Activated CD8-positive, alpha-beta T cell treated with anti-CD3 and anti-CD28 coated beads, Interleukin-2, amount 10 ng/mL, durations not matched to agents 7 days and 5 days (primary cell): ENCODE measurements at places on chromosomes 13 and 19. TPM values are rescaled to one million over a fixed set of nuclear protein-coding genes. Genes with fewer than 3 reads are reported as not detected.

The CAMSAP3 gene
- 0.34 TPM for total RNA-seq

The PTGER1 gene
- 0.32 TPM for total RNA-seq

The TINCR gene
- total RNA-seq = 0.26 TPM

The PABPC3 gene
- 0.79 TPM for total RNA-seq

The ZNF569 gene
- total RNA-seq = 9.1 TPM

The MYH14 gene
- not detected for total RNA-seq

The ABCA7 gene
- 76.6 TPM for total RNA-seq

DNA sequence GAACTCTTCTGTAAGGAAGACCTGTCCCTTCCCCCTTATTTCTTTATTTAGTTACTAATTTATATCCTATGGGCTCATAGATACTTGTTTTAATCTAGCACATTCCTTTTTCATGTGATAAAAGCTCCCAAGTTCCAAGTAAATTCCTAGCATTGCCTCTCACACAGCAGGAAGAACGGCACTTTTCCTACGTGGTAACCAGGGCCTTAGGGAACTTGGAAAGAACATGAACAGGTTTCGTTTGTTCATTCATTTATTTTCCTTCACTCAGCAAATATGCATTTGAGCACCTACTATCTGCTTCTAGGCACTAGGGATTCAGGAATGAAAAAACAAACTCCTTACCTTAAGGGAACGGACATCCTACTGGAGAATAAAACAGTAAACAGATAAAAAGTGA, 125.1 kb downstream of the SIPA1L3 start:
- no peak overlapping the region for H3K27ac ChIP-seq
- no peaks in the 10 kb centered on the region for H3K4me1 ChIP-seq
- no peak overlapping the region for H3K4me3 ChIP-seq

- no peaks in the 10 kb centered on the region for H3K27me3 ChIP-seq
- no peaks in the 10 kb centered on the region for H3K4me1 ChIP-seq
- H3K36me3 ChIP-seq = no peaks in the 10 kb centered on the region
- no peak for DNase-seq
- no peak overlapping the region for H3K4me3 ChIP-seq
- H3K27ac ChIP-seq = no peak overlapping the region
Observed at GRCh38 chr13:65287405-65287804, 1942.7 kb downstream of the PCDH9 start.

GRCh38 chr13:75913925-75914324, 277.8 kb downstream of the LMO7 start:
- no peaks in the 10 kb centered on the region for H3K36me3 ChIP-seq
- H3K4me1 ChIP-seq = no peaks in the 10 kb centered on the region
- no peak for DNase-seq
- no peak overlapping the region for H3K4me3 ChIP-seq

- no peaks in the 10 kb centered on the region for H3K36me3 ChIP-seq
- DNase-seq = no peak
- no peak overlapping the region for H3K4me3 ChIP-seq
- H3K27me3 ChIP-seq = peaks cover 16% of the 10 kb centered on the region
Observed at GRCh38 chr19:1663852-1664251, 11.4 kb upstream of the TCF3 start.

- no peaks in the 10 kb centered on the region for H3K27me3 ChIP-seq
- H3K36me3 ChIP-seq = peaks cover 35% of the 10 kb centered on the region
- peaks cover 7% of the 10 kb centered on the region for H3K4me1 ChIP-seq
- no peak overlapping the region for H3K27ac ChIP-seq
- no peak for DNase-seq
Observed at GRCh38 chr19:2761309-2761677, 21.5 kb upstream of the SLC39A3 start.

DNA sequence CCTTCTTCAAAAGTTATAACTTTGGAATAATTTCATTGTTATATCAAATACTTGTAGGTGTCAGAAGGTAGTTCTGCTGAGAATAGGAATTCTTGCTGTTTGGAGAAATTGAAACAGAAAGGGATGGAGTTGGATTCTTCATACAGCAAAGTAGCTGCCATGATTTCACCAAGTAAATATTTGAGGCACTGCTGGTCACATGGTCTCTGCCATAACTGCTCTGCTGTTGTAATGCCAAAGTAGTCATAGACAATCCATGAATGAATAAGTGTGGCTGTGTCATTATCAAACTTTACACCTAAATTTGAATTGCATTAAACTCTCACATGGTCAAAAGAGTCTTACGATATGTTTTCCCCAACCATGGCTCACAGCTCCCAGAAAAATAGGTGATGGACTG, 308.6 kb downstream of the GPC6 start:
- H3K36me3 ChIP-seq = no peaks in the 10 kb centered on the region
- no peaks in the 10 kb centered on the region for H3K27me3 ChIP-seq
- no peaks in the 10 kb centered on the region for H3K4me1 ChIP-seq
- no peak overlapping the region for H3K4me3 ChIP-seq
- no peak overlapping the region for H3K27ac ChIP-seq
- DNase-seq = no peak

DNA sequence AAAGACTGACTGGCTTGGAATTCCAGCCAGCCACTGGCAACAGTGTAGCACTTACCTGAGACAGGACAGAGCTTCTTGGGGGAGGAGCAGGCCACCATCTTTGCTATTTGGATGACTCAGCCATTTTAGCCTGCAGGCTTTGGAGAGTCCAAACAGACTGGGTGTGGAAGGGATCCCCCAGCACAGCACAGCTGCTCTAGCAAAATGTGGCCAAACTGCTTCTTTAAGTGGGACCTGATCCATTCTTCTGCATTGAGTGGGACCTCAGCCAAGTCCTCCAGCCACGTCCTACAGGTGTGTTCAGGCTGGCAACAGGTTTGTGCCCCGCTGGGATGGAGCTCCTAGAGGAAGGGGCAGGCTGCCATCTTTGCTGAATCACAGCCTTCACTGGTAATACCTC, 80.0 kb downstream of the NDFIP2 start:
- H3K27ac ChIP-seq = no peak overlapping the region
- no peaks in the 10 kb centered on the region for H3K4me1 ChIP-seq
- H3K4me3 ChIP-seq = no peak overlapping the region
- H3K36me3 ChIP-seq = peaks cover 19% of the 10 kb centered on the region
- peaks cover 19% of the 10 kb centered on the region for H3K27me3 ChIP-seq
- DNase-seq = no peak

- H3K27me3 ChIP-seq = peaks cover 4% of the 10 kb centered on the region
- no peaks in the 10 kb centered on the region for H3K36me3 ChIP-seq
Observed at GRCh38 chr19:47813304-47813994, 8.3 kb upstream of the CRX start.

DNA sequence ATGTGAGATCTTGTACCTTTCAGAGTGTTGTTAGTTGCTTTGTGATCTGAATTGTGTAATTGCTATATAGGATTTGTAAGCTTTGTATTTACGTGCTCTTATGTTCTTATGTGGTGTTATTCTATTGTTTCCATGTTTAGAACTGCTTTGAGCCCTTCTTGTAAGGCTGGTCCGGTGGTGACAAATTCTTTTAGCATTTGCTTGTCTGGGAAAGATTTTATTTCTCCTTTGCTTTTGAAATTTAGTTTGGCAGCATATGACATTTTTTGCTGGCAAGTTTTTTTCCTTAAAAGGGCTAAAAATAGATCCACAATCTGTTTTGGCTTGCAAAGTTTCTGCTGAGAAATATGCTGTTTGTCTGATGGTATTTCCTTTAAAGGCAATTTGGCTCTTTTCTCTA, 1089.2 kb upstream of the PCDH9 start:
- no peak overlapping the region for H3K4me3 ChIP-seq
- no peaks in the 10 kb centered on the region for H3K4me1 ChIP-seq
- H3K27me3 ChIP-seq = no peaks in the 10 kb centered on the region
- H3K27ac ChIP-seq = no peak overlapping the region
- H3K36me3 ChIP-seq = no peaks in the 10 kb centered on the region
- DNase-seq = no peak

- no peak overlapping the region for H3K4me3 ChIP-seq
- no peak for DNase-seq
- no peaks in the 10 kb centered on the region for H3K36me3 ChIP-seq
- no peak overlapping the region for H3K27ac ChIP-seq
- no peaks in the 10 kb centered on the region for H3K27me3 ChIP-seq
Observed at GRCh38 chr19:30621326-30621920, 249.2 kb downstream of the ZNF536 start.

DNA sequence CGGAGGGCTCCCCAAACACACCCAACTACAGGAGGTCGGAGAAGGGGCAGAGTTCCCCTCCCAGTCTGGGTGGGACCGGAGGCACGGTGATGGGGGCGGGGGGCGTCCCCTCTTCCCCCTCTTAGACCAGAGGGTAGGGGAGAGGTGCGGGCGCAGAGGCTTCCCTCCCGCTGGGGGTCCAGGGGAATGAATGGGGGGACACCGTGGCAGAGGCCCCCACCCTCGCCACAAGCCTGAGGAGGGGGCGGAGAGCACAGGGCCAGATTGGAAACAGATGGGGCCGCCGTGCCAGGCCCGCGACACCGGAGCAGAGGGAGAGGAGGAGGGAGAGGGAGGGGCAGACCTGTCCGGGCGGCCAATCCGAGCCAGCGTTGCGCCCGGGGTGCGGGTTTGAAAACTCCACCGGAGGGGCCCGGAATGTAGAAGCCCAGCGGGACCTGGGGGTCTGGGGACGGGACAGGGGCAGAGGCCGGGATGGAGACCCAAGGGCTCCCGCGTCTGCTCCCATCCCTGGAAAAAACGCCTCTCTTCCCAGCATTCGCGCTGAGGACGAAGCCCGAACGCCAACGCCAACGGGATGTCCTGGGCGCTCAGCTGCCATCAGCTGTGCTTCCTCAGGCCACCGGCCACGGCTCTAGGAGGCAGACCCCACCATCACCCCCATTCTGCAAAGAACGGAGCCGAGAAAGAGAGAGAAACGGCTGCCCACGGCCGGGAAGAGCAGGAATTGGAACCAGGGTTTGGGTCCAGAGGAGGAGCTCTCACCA, 46.8 kb downstream of the PTPRS start:
- H3K4me1 ChIP-seq = no peaks in the 10 kb centered on the region
- DNase-seq = no peak
- peaks cover 17% of the 10 kb centered on the region for H3K27me3 ChIP-seq
- H3K4me3 ChIP-seq = no peak overlapping the region
- H3K27ac ChIP-seq = no peak overlapping the region

DNA sequence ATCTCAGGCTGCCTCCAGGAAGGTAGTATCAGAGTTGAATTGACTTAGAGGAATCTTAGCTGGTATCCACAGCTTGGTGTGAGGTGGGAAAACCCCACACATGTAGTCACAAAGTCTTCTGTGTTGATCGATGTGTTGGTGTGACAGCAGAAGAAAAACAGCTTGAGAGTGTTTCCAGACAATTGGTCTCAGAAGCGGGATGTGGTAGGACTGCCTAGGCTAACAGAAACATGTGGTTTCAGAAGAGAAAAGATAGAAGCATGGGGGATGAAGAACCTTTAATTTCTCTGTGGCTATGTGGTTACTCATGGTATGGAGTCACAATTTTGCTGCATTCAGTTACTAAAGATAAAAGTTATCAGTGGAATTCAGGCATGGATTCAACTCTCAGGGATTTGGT, 134.7 kb upstream of the SLITRK5 start:
- no peak for DNase-seq
- H3K27ac ChIP-seq = no peak overlapping the region
- no peaks in the 10 kb centered on the region for H3K36me3 ChIP-seq
- H3K4me1 ChIP-seq = no peaks in the 10 kb centered on the region
- no peak overlapping the region for H3K4me3 ChIP-seq

DNA sequence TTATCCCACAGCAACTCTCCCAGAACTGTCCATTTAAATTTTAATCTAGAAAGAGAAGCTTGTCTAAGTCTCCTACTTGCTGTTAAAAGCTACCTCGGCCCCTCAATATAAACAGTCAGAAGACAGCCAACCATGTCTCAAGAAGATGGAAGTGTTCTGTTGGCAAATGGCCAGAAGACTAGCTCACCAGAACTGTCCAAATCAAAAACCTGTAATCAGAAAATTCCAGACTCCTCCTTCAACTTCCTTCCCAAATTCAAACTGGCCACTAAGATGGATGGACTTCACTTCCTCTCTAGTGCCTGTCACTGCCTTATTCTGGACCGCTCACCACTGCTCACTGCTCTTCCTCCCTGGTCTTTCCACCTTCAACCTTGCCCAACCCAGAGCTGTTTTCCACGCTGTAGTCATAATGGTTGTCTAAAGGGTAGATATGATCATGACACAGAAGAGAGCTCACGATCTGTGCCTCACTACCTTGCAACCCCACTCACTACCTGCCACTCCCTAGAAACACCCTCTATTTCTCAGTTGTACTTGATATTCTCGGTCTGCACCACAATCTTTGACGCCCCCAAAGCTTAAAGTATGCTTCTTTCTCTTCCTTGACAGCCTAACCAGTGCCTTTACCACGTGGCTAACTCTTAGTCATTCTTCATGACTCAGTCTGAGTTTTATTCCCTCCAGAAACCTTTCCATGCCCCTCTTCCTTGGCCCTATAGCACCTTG, 9.2 kb downstream of the FGF14 start:
- H3K27ac ChIP-seq = no peak overlapping the region
- no peak for DNase-seq
- no peak overlapping the region for H3K4me3 ChIP-seq
- H3K27me3 ChIP-seq = peaks cover 23% of the 10 kb centered on the region
- peaks cover 24% of the 10 kb centered on the region for H3K4me1 ChIP-seq
